Activated T-helper 9 cell treated with anti-CD3 and anti-CD28 coated beads, Interleukin-2, amount 50 U/mL, for 16 hours (primary cell): ENCODE measurements at places on chromosomes 16 and 17.
A peak's percentile ranks its signal among the peaks of the same experiment; 100 is the strongest.

- no peak for DNase-seq
These were observed 8.9 kb upstream of the TIMP2 start for GRCh38 chr17:78933959-78934568.

DNA sequence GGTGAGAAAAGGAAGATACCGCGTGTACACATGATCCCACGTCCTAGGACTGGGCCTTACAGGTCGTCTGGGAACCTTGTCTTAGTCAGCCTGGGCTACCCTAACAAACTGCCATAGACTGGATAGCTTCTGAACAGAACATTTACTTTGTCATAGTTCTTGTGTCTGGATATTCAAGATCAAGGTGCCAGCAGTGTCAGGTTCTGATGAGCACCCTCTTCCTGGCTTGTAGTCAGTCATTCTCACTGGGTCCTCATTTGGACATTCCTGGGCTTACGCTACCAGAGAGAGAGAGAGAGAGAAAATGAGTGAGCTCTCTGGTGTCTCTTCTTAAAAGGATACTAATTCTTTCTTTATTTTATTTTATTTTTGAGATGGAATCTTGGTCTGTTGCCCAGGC is 685.8 kb upstream of the RBFOX1 start:
- DNase-seq, result no peak

DNA sequence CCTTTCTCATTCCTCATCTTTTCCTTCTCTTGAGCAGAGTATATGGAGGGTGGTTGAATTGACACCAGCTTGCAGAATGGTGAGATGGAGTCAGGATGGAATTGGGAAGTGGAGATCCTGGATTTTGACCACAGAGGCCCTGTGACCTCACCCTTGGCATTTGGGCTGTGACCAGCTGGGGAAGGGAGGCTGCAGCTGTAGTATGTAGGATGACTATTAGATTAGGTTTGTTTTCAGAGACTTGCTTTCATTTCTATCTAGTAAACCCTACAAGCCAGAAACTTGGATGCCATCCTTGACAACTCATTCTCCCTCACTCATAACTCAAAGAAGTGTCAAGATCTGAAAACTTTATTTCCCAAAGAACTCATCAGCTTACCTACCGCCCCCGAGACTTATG is 5.9 kb downstream of the GNGT2 start:
- DNase-seq, result no peak

DNA sequence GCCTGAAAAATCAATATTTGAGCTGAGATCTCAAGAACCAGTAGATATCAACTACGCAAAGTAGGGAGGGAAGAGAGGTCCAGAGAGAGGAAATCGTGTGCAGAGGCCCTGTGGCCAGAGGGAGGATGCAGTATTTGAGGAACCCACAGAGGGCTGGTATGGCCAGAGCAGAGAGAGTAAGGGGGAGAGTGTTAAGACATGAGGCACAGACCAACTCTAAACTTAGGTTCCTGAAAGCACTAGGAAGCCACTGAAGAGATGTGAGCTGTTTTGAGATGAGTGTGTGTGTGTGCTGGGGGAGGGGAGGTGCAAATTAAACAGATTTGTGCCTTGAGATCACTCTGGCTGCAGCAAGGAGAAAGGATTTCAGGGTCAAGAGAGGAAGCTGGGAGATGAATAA is 10.9 kb downstream of the SLC13A2 start:
- DNase-seq, result no peak

- DNase-seq, result no peak
These were observed 25.8 kb downstream of the ASIC2 start for GRCh38 chr17:33267271-33267790.

DNA sequence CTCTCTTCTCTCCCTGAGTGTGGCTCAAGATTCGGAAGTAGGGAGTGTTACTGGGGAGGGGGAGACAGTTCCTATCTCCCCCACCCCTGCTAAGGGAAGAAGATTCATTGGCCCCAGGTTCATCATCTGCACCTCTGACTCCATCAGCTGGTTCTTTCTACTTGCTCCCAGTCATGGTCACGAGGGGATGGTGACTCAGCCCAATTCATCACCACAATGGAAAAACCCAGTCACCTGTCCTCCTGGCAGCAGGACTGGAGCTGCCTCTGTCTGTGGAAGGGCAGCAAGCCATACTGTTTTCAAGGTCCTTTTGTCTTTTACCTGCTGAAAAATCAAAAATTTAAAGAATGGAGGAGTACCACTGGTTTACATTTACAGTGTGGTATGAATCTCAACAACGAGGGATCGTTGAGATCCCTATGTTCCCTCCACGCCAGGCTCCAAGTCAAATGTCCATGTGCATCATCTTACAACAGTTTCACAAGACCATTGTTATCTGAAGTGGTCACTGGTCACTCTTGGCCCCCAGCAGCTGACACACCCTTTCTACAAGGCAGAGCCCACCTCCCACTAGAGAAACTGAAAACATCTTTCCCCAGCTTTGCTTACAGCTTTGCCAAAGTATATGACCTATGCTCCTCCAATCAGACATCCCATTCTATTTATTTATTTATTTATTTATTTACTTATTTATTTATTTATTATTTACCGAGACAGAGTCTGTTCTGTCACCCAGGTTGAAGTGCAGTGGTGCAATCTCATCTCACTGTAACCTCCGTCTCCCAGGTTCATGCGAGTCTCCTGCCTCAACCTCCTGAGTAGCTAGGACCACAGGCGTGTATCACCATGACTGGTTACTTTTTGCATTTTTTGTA is 40.4 kb upstream of the NDRG4 start:
- DNase-seq, result peak; percentile 18

- DNase-seq, result no peak
These were observed 20.3 kb downstream of the SLC7A6OS start for GRCh38 chr16:68290450-68290849.

DNA sequence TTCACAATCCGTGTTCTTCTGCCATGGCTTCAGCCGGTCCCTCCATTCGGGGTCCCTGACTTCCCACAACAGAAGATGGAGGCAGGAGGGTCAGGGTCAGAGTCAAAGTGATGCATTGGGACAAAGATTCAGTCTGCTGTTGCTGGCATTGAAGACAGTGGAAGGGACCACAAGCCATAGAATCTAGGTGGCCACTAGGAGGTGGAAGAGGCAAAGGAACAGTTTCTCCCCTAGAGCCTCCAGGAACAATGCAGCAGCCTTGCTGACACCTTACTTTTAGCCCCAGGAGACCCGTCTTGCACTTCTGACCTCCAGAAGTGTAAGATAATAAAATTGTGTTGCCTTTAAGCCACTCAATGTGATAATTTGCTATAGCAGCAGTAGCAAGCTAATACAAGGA is 55.9 kb downstream of the MFSD11 start:
- DNase-seq, result no peak

GRCh38 chr17:58648236-58648635 is 43.6 kb downstream of the TEX14 start:
- DNase-seq, result no peak

GRCh38 chr17:61875285-61875684 is 12.0 kb upstream of the BRIP1 start:
- no peak for DNase-seq

- DNase-seq, result no peak
These were observed 55.2 kb downstream of the SPAG9 start for GRCh38 chr17:51065466-51065865.

DNA sequence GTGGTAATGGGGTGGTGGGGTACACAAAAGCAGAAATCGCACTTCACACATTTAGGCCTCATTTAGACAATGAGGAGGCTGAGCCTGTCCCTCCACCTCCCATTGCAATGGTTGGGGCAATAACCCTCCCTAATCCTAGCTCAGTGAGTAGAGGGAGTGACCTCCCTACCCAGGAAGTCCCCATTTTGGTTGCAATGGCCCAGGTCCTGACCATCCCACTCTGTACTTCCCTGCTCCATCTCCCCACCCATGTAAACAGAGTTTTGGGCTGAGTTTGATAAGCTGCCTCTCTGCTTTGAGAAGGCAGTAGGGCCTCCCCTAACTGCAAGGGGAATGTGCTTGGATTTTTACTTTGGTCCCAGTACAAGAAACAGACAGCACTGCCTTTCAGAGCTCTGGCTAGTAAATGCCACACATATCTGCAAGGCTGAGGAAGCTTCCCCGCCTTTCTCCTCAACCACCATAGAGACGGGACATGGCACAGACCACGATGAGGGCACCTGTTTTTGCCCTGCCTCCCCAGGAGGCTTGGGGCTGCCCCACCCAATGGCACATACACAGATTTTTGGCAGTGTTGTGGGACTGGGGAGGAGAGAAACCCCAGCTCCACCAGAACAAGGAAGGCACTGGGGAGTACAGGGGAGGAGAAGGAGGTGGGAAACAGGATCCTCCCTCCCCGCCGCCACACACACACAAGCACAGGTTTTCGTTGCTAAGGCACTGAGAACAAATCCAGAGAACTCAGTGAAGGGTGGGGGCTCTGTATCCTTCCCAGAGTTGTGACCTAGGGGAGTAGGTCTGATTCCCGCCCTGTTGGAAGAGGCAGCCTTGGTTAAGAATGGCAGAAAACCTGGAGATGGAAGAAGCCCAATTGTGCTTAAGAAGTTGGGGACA is 7.3 kb downstream of the VAT1 start:
- no peak for DNase-seq

GRCh38 chr17:30848021-30848420 is 16.3 kb downstream of the ATAD5 start:
- no peak for DNase-seq

GRCh38 chr16:29812754-29813643 is 1.0 kb downstream of the PRRT2 start:
- DNase-seq, result no peak

GRCh38 chr17:79169861-79170260 is 95.2 kb downstream of the ENGASE start:
- no peak for DNase-seq

DNA sequence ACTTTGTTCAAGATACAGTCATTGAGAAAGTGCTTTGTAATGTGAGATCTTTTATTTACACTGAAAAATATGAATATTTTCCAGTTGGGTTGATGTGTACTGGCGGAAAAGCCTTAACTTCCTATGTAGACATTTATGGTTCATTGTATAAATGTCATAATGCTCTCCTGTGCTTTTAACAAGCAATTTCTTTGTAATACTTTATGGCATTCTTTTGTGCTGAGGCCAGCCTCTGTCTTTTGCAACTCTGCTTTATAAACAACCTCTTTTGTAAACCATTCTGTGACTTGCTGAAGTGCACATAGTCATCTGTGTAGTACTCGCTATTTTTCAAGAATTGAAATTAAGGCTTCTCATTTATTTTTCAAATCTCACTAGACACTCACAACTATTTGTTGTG is 291.2 kb downstream of the CDH11 start:
- no peak for DNase-seq

GRCh38 chr16:53711390-53711789 is 7.4 kb downstream of the FTO start:
- DNase-seq, result no peak

GRCh38 chr16:27287887-27288286 is 19.3 kb upstream of the NSMCE1 start:
- no peak for DNase-seq

GRCh38 chr16:67326472-67327309 is at the start of the genes KCTD19 and LRRC36:
Gene KCTD19 (minus strand): TSS chr16:67326741. CDS start chr16:67326707, 34 bp downstream.
Gene LRRC36 (plus strand): TSS chr16:67326815. CDS start chr16:67326863, 48 bp downstream.
- DNase-seq, result peak; percentile 30

GRCh38 chr16:50681021-50681885 is at the start of gene SNX20:
Gene SNX20 (minus strand): TSS chr16:50681312. CDS start chr16:50677526, 3,786 bp downstream.
- DNase-seq, result peak; percentile 43

DNA sequence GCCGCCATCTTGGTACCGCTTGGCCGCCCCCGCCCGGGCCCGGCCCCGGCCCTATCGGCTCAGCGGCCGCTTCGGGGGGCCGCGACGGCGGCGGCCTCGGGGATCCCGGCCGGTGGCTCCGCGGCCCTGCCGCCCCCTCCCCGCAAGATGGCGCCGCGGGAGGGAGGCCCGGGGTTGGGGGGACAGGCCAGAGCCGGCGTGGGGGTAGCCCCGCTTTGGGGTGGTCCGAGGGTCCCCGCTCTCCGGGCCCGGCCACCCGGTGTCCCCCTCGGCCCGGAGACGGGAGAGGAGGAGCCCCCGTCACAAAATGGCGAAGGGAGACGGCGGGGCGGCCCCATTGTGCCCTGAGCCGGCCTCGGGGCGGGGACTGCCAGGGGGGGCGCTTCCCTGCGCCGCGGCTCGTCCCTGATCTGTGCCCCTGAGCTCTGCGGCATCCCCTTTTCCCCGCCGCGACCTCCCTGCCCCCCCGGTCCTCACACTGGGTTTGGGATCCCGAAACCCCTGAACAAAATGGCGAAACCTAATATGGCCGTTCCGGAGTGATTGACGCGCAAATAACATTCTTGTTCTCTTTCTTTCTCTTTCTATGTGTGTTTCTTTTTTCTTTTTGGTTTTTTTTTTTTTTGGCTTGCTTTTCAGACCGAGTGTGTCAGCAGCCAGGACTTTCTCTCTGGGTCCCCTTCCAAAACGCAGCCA is 986 bp downstream of the HAPSTR1 start:
- peak; percentile 41 for DNase-seq

DNA sequence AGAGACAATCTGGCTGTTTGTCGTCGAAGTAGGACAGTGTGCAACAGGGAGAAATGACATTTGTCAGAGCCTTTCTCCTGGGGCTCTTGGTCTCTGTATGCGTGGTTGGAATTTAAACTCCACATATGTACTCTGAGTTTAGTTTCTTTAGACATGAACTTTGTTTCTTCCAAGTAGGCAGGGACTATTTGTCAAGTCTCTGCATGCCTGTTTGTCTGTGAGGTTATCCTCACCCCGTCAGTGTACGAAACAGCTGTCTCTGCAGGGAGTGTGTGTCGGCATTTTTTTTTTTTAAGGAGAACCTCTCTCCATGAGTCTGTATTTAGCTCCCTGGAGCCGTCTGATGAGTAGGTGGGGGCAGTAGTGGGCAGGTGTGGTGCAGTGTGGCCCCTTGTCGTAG is 29.7 kb downstream of the NDEL1 start:
- DNase-seq, result no peak

DNA sequence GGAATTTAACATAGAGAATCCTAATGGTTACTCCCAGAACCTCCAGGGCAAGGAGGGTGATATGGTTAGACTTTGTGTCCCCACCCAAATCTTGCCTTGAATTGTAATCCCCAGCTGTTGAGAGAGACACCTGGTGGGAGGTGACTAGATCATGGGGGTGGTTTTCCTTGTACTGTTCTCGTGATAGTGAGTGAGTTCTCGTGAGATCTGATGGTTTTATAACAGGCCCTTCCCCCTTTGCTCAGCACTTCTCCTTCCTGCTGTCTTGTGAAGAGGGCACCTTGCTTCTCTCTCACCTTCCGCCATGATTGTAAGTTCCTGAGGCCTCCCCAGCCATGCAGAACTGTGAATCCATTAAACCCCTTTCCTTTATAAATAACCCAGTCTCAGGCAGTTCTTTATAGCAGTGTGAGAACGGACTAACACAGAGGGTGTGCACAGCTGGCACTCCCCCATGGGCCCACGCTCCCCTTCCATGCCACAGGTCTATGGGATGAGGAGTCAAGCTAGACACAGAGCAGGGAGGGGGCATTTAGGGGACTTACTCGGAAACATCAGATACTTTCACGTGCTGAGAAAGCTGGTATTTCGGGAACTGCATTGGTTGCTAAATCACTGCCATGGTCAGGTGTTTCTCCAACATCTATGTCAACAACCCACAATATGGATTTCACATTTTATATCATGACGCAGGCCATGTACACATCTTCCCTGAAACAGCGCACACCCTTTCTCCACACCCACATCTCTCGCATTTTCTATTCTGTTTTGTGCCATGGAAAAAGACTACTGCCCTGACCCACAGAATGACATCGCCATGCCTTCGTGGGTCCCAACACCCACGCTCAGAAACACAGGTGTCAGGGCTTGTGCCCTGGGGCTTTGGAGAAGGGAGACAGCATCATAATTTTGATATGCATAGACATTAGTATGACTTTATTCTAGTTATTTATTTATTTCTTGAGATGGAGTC is 199.1 kb upstream of the GSE1 start:
- DNase-seq, result no peak
